ENCODE measurements at places on chromosomes 7 and 10. TPM values are rescaled to one million over a fixed set of nuclear protein-coding genes. Genes with fewer than 3 reads are reported as not detected.
A peak's percentile ranks its signal among the peaks of the same experiment; 100 is the strongest.

- no peak for DNase-seq
These were observed 32.9 kb downstream of the TACC2 start for GRCh38 chr10:122021828-122022227.

Gene CYP2C9
- total RNA-seq: not detected

GRCh38 chr10:75019370-75019769, 92.1 kb upstream of the SAMD8 start:
- DNase-seq: no peak

Gene HABP2
- total RNA-seq: 5.6 TPM

Gene STRIP2
- total RNA-seq: not detected

Gene TMEM176A
- total RNA-seq: 7.7 TPM

Gene SPDYE2B
- not detected for total RNA-seq

GRCh38 chr10:67670401-67670800, 25.6 kb downstream of the CTNNA3 start:
- no peak for DNase-seq

Gene MUC3A
- total RNA-seq: 0.09 TPM

DNA sequence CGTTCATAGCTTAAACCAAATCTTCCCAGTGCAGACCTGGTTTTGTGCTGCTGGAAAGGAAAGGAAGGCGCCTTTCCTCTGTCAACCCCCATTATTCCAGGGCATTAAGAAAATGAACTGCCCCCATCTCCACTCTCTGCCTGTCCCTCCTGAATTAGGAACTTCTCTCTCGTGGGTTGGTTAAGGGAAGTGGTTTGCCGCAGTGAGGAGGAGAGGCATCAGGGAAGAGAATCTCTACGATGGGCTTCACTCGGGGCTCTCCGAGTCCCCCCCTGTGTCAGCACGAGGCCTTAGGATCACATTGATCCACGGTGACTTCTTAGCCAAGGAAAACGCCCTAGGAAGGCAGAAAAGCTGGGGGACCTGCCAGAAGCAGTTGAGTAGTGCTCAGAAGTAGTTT, 53.9 kb upstream of the LYZL2 start:
- DNase-seq: no peak

DNA sequence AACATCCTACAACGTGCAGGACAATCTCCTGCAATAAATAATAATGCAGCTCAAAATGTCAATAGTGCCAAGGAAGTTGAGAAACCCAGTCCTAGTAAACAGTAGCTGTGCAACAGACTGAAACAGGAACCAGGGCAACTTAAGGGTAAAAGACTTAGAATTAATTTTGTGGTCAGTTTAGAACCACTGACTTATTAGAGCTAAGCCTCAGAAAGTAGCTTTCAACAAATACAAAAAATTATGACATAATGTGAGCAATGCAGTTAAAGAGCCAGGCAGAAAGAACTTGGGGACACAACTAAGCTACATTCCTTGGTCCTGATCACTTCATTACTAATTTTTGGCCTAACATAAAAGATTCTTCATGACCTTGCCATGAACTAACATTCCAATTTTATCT, 195.4 kb downstream of the MACC1 start:
- no peak for DNase-seq

DNA sequence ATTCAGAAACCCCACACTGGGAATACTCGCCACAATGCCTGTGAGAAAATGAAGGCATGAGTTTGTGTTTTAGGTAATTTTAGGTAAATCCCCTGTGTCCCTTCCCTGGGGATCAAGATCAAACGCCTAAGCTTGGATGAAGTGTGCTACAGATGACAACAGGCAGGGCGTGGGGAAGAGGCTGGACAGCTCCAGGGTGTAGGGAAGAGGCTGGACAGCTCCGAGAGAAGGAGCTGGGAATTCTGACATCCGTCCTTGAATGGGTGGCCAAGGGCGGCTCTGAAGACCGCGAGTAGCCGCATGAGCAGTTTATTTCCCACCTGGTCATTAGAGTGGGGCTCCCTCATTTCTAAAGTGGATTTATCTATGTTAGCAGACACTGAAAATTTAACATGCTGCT, 109.7 kb downstream of the RAMP3 start:
- no peak for DNase-seq

Gene ZNF746
- 30.5 TPM for total RNA-seq

DNA sequence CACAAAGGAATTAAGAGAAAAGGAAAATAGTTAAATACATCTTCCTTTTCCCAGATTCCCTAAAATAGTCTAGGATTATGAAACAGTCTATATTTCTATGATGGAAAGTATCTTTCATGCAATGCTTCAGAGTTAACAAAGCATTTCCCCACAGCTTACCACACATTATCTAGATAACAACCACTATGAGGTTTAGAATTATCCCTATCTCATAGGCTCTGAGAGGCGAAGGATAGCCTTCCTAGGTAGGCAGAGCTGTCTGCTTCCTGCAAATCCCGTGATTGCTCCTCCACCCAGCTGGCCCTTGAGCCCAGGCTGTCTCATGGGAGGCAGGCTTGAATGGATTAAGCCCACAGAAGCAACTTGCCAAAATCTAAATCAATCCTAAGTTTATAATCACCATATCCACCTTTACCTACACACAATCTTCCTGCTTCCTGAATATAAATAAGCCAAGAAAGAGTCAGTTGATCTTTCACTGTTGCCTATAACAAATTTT, 321.4 kb upstream of the AOAH start:
- DNase-seq: no peak

Gene GJC3
- 0.79 TPM for total RNA-seq

Gene CNPY1
- not detected for total RNA-seq

Gene MOGAT3
- total RNA-seq: not detected

- DNase-seq: no peak
These were observed 2.5 kb downstream of the NIPSNAP2 start for GRCh38 chr7:55966851-55967250.

Gene LIPF
- total RNA-seq: not detected

- DNase-seq: no peak
These were observed 40.0 kb downstream of the VOPP1 start for GRCh38 chr7:55532150-55532917.

- DNase-seq: no peak
These were observed 116.4 kb upstream of the HGF start for GRCh38 chr7:81886211-81886764.

- DNase-seq: peak; percentile 18
These were observed at the start of gene PON3 for GRCh38 chr7:95396136-95397032. Gene PON3, minus strand, starts transcription at chr7:95396375. Its CDS starts 25 bp downstream, at chr7:95396350.

- no peak for DNase-seq
These were observed 256.8 kb downstream of the CELF2 start for GRCh38 chr10:11274452-11274851.

GRCh38 chr7:115009736-115010440, 88.0 kb downstream of the MDFIC start:
- DNase-seq: peak; percentile 77

Gene AGBL3
- total RNA-seq: 0.29 TPM

Gene STN1
- 28.5 TPM for total RNA-seq

DNA sequence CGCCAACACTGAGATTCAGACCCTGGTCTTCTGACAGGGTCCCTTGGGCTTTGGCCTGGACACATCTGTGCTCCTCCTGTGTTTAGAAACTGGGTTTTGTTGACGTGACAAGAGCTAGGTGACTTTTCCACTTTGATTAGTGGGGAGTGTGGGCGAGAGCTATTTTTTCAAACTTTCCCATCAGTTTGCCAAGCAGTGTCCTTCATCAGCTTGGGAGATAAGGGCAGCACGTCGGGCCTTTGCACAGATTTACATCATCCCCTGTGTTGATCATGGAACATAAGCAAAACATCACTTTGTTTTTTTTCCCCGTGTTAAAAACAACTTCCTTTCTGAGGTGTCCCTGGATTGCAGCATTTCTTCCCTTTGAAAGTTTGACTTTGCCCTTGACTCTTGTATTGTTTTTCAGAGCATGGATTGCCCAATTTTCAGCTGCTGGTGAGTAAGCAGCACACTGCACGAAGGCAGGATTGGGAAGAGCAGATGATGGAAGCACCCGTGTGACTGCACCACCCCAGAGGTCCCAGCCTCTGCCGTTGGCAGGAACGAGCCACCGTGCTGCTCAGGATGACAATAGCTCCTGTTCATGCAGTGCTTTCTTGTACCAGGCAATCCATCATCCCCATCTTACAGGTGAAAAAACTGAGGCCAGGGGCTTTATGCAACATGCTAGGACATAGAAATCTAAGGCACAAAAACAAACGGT, 6.4 kb upstream of the IGFBP1 start:
- no peak for DNase-seq

DNA sequence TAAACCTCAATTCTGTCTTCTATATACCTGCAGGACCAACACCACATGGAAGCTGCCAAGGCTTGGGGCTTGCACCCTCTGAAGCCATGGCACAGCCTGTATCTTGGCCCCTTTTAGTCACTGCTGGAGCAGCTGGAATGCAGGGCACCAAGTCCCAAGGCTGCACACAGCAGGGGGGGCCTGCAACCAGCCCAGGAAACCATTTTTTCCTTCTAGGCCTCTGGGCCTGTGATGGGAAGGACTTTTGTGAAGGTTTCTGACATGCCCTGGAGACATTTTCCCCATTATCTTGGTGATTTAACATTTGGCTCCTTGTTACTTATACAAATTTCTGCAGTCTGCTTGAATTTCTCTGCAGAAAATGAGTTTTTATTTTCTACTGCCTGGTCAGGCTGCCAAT, 123.2 kb upstream of the PCGF5 start:
- no peak for DNase-seq

DNA sequence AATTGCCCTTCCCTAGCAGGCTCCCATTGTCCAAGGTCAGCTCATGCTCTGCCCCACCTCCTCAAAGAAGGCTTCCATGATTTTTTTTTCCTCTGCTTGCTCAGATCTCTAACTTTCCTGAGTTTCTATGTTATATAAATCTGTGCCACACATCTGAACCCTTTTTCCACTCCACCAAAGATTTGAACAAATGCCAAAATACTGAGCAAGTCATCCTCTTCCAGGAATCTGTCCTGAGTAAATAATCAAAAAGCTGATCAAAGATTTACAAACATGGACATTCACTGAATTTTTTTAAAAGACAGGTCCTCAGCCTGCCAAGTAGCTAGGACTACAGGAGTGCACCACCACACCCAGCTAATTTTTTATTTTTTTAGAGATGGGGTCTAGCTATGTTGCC, 102.8 kb upstream of the ARID5B start:
- no peak for DNase-seq

GRCh38 chr7:37180828-37181549, 267.7 kb downstream of the ELMO1 start:
- no peak for DNase-seq

Gene ZNF736
- total RNA-seq: 16.5 TPM

- no peak for DNase-seq
These were observed 183.1 kb downstream of the CHN2 start for GRCh38 chr7:29377718-29378117.

DNA sequence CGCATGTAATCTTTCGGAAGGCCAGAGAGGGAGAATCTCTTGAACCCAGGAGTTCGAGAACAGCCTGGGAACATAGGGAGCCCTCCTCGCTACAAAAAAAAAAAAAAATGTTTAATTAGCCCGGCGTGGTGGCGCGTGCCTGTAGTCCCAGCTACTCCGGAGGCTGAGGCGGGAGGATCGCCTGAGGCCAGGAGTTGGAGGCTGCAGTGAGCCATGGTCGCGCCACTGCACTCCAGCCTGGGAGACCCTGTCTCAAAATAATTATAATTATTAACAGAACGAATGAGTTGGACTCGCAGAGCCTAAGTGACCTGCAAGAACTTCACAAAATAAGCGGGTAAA, 794 bp downstream of the PCGF6 start:
- no peak for DNase-seq

GRCh38 chr10:127983344-127984100, 76.6 kb downstream of the PTPRE start:
- DNase-seq: no peak

GRCh38 chr7:51067258-51067657, 249.4 kb downstream of the COBL start:
- no peak for DNase-seq

GRCh38 chr10:62323751-62324150, 50.4 kb upstream of the ZNF365 start:
- no peak for DNase-seq

DNA sequence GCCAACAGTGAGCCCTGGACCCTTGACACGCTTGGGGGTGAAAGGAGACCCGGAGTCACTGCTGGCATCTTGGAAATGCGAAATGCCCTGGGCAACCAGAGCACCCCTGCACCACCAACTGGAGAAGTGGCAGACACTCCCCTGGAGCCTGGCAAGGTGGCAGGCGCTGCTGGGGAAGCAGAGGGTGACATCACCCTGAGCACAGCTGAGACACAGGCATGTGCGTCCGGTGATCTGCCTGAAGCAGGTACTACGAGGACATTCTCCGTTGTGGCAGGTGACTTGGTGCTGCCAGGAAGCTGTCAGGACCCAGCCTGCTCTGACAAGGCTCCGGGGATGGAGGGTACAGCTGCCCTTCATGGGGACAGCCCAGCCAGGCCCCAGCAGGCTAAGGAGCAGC, 98.5 kb downstream of the TACC2 start:
- DNase-seq: no peak

DNA sequence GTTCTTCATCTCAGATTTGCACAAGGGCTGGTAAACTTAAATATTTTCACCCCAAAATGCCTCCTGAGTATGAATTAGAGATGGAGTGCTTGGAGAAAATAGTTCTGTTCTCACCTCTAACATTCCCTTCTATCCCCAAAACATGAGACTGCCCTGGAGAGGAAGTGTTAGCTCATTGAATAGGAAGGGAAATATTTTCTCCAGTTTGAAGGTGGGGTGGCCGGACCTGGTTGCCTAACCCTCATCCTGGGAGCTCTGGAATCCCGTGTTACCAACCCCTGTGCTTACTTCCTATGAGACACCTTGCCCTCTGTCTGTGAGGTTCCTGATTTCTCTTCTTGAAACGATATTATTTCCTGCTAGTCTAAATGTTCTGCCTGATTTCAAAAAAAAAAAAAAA, 779 bp downstream of the IFIT2 start:
- DNase-seq: no peak

Measured in uterus (tissue), 4 donors.